ENCODE measurements at places on chromosomes 6 and 20.

DNA sequence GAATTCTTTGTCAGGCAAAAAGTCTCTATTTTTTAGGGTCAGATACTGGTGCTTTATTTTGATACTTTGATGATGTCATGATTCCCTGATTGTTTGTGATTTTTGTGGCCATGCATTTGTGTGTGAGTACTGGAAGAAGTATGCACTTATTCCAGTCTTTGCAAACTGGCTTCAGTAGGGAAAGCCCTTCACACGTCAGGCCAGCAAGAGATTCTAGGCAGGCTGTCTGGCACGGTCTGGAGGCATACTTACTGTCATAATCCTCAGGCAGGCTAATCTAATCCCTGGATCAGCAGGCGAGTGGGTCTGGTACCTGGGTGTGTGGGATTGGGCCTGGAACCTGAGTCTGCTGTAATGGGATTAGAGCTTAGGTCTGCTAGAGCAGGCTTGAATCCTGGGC is 391.8 kb upstream of the MMS22L start:
- DNase-seq, result no peak

DNA sequence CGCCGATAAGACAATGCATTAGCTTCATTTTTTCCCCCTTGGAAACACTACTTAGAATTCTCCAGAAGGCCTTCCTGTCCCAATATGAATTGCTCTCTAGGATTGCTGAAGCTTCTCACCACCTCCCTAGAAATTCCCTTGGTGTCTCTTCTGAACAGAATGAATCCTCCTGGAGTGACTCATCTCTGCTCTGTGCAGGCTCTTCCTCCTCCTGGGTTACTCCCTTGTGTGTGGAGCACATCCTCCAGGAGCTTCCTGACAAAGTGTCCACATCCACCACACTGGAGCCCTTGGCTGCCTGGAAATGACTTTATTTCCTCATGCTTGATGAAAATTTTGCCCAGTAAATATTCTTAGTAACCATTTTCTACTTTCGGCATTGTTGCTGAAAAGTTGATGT is 54.4 kb downstream of the DTNBP1 start:
- DNase-seq, result no peak

DNA sequence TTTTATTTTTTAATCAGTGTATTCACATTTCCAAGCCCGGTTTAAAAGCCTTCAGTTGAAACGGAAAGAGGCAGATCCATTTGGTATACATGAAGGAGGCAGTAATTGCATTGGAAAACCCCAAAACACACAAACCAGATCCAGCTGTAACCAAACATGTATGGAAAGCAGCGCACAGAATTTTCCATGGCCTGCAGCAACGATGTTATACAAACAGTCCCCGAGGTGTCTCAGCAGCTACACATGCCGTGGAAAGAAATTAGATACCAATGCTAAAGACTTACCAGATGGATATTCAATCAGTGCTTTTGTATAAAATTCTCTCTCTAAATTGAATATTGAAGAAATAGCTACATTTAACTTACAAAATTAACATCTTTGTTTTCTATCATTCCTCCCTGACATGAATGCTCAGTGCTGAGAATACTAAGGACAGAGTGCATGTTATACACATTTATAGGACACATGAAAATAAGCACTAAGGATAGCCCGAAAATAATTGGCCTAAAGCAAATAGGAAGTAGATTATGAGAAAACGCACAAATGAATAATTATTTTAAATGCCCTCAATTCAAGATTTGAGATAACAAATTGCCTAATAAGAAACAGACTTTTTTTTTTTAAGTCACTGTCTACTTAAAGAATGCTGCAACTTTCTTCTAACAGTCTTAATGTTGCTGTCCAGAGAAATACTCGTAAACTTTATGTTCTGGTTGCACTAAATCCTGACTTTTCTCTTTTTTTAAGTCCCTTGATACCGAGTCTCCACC is 713.1 kb downstream of the HDGFL1 start:
- no peak for DNase-seq

DNA sequence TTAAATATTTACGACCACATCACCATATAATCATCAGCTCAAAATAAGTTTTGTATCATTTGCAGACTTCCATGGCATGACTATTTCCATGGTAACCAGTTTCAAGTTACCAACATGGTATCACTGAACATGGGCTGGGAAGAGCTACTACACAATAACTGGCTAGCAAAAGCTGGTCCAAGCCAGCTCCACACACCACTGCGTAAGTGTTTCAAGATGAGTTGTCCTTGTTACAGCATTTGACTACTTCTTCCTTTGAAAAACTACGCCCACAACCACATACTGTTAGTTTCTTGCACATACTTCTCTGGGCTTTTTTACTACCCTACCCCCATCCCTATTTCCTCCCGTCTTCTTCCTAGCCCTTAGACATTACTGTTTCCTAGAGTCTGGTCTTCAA is 8.5 kb downstream of the CD164 start:
- DNase-seq, result no peak

- DNase-seq, result no peak
Measured at GRCh38 chr6:3814539-3814938, 34.6 kb upstream of the FAM50B start.

- DNase-seq, result no peak
Measured at GRCh38 chr20:41174782-41175181, 37.4 kb downstream of the PLCG1 start.

- DNase-seq, result no peak
Measured at GRCh38 chr6:118333772-118334171, 214.3 kb upstream of the PLN start.

DNA sequence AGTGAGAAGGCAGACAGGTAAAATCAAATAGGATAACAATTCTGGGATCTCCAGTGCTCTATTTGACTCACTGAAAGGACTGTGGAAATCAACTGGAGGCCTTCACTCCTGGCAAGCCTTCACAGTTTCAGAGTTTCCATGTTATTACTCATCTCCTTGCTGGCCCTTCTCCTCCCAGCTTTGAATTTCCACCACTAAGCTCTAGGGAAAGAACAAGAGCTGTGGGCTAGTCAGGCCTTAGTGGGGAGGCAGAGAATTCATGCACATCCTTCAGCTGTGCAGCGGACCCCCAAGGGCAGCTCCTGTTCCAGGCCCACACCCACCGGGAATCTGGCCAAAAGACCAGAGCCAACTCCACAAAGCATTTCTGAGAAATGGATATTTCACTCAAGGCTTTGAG is 26.0 kb downstream of the MYLIP start:
- DNase-seq, result no peak

DNA sequence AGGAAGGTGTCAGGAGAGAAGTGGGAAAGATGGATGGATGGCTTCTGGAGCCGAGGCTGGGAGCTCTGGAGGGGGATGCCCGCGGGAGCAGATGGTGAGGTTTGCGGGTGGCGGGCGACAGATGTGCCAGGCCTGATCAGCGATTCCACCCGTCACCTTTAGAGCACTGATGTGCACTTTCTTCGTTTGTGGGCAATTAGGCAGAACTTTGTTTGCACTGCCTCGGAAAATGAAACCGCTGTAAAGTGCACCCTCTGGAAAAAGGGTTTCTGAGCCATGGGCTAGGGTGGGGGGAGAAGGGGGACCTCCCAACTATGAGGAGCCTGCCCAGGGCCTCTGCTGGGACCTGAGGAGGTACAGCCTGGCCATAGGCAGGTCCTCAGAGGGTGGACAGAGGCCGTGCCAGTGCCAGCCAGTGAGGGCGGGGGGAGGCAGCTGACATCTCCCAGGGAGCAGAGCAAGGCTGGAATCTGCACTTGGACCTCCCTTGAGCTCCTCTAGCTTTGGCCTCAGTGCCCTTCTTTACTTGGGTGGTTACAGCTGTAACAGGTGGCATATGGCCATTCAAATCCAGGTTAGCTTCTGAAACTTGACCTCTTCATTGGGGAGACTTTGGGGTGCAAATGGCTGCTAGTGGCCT is 58.7 kb downstream of the CD40 start:
- no peak for DNase-seq

GRCh38 chr6:33492093-33492492 is 37.7 kb downstream of the ZBTB9 start:
- DNase-seq, result no peak

DNA sequence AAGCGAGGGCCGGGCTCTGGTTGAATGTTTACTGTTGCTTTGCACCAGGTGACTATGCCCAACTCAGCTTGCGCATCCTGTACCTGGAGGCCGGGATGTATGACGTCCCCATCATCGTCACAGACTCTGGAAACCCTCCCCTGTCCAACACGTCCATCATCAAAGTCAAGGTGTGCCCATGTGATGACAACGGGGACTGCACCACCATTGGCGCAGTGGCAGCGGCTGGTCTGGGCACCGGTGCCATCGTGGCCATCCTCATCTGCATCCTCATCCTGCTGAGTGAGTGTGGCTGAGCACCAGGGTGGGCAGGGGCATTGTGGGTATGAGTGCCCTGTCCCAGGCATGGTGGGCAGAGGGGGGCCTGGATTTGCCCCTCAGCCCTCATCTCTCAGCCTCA is 136.1 kb downstream of the TAF4 start:
- no peak for DNase-seq

GRCh38 chr6:167963589-167964057 is 33.8 kb upstream of the KIF25 start:
- no peak for DNase-seq

DNA sequence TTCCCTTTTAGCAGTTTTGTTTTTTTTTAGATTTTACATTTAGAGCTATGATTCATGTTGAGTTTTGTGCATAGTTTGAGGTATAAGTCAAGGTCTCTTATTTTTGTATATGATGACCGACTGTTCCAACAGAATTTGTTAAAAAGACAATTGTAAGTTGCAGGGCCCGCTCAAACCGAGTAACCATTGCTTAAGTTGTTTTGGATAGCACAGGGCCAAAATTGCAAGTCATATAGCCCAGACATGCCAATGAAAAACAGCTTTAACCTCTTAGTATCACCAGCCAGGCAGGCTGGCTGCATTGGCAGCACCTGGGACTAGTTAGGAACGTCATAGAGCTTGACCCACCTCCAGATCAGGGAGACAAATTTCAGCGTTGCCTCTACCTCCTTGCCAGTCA is 47.3 kb downstream of the PFDN4 start:
- no peak for DNase-seq

DNA sequence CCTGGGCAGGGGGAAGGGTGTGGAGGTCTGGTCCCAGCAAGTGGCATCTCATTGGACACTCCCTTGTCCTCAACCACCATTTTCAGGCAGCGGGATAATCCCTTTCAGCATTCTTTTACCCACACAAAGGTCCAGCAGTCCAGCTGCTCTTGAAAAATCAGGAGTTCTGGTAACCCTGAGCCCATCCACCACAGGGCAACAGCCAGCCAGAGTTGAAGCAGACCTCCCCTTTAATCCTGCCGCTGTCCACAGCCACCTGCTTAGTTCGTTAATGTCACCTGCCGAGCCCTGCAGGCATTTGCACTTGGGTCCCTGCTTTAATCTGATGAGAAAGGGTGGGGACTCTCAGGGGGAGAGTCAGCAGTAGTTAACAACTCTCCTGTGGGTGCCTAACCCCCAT is 11.1 kb downstream of the TMEM74B start:
- DNase-seq, result no peak

- DNase-seq, result no peak
Measured at GRCh38 chr6:27295301-27296079, 16.6 kb downstream of the POM121L2 start.

DNA sequence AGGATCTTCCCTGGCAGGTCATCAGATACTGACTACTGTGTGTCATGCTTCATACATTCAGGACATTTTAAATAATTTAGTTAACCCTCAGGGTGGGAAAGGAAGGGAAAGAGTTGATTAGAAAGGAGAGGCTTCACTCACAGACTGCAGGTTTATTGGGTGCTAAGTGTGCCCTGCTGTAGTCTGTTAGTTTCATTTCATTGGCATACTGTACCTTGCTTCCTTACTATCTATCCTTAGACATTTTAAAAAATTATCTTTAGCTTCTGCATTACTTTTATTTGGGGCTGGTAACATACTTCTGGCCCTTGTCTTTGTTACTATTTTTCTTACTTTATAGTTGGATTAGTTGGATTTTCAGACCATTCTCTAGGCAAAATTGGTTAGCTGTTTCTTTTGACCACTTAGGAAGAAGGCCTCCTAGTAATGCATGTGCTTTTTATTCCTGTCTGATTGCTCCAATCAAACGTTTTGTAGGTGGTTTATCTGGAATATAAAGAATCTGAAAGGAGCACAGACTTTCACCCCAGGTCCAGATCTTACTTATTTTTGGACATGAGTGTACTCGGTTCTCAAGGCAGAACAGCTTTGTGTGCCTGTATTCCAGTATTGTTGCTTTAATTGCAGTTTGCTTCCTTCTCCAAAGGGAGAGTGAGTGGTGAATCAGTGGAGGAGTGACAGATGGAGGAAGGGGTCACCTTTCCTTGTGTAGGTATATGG is 82.7 kb upstream of the PRDM1 start:
- no peak for DNase-seq

DNA sequence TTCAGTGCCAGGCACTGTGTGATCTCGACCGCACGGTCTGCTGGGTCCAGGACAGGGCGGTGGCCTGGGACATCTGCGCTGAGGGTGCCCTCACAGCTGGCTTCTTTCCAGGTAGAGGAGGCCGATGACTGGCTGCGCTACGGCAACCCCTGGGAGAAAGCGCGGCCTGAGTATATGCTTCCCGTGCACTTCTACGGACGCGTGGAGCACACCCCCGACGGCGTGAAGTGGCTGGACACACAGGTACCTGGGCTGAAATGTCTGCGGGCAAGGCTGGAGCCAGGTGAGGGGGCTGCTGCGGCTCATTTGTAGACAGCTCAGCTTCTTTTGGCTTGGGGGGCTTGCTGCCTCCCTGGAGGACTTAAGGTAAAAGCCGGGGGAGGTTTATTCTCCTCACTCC is 26.6 kb downstream of the PYGB start:
- DNase-seq, result no peak

GRCh38 chr6:106125925-106126435 is 39.8 kb downstream of the PRDM1 start:
- peak; percentile 49 for DNase-seq

DNA sequence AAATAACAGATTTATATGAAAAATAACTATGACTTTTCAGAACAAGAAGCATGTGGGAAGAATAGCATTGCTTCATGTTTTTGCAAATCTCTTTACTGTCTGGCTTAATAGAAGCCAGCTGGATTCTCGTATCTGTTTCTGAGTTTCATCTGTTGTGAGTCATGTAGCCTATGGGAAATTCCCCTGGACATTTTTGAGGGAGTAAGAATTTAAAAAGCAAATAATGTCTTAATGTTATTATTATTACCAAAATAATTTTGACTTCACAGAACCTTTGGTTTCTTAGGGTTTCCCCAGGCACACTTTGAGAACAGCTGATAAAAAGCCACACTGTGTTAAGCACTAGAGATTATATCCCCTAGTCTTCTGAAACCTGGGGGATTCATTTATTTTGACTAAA is 75.8 kb downstream of the SYCP2L start:
- DNase-seq, result no peak

DNA sequence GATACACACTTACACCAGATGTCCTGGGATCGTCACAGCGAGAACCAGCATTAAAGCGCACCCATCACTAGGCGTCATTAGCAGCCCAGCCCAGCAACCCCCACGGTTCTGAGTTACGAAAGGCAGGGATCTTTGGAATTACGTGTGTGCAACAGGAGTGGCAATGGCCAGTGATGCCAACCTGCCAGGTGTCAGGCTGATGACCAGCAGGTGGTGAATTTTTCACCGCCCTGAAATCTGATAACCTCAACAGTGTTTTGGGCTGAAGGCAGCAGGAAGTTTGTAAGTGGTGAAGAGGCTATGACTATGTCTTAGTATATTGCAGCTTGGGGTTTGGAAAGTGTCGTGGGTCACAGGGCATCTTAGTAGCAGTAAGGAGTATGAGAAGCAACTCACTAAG is 166.1 kb downstream of the TMEM242 start:
- no peak for DNase-seq

Measured in activated CD4-positive, alpha-beta T cell treated with anti-CD3 and anti-CD28 coated beads for 4 hours (primary cell).